ENCODE measurements at places on chromosomes 3 and 15.
A peak's percentile ranks its signal among the peaks of the same experiment; 100 is the strongest.

- no peak for DNase-seq
Observed at GRCh38 chr3:157534725-157535161, 31.5 kb upstream of the VEPH1 start.

GRCh38 chr15:40389824-40390595, 7.5 kb downstream of the KNSTRN start:
- DNase-seq = peak; percentile 29

DNA sequence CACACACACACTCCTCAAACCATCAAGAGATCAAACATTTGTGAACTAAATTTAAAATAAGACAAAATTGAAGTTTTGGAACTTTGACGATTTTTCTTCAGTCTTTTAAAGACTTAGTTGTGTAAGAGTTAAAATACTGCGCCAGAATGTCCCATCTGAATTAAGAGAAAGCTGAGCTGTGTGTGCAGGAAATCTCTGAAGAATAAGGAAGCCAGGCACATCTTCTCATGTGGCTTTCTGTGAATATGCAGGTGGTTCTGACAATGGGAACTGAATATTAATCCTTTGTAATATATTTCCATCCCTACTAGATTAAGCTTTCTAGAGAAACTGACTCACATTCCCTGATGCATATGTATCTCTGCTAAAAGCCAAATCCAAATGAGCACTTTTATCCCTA, 60.1 kb upstream of the ICE2 start:
- no peak for DNase-seq

- DNase-seq = peak; percentile 92
Observed at GRCh38 chr15:75067123-75067830, 43.9 kb downstream of the PPCDC start.

GRCh38 chr15:87477737-87478686, 778.5 kb downstream of the NTRK3 start:
- DNase-seq = peak; percentile 20

DNA sequence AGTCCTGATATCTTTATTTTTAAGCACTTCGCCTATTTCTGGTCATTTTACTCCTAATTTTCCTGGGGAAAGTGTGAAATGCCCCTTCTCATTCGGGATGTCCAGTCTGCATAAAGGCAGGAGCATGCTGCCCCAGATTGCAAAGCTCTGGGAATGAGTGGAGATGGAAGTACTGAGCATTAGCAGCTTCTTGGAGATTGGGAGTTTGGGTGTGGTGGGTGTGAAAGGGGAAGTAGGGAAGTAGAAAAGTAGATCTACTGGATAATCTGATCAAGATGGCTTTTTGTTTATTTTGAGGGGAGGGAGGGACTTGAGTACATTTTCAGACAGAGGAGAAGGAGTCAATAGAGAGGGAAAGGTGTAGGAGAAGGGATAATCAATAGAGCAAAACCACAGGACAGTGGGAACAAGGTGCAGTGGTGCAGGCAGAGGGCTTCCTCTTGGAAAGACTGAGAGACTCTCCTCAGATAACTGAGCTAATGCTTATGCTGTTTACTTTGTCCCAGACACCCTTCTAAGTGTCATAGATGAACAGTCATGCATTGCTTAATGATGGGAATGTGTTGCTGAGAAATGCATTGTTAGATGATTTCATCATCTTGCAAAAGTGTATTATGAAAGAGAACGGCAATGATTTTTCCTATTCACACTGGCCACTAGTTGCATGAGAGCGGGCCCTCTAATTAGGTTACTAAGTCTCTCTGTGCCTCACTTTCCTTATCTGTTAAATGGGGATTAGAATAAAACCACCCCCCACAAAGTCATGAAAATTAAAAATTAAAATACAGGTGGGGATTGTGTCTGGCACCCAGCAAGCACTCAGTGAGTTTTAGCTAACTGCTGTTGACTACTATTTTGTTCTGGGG, 45.5 kb downstream of the PHLDB2 start:
- DNase-seq = peak; percentile 59

- peak; percentile 76 for DNase-seq
Observed at GRCh38 chr15:75947092-75947491, 43.4 kb downstream of the FBXO22 start.

DNA sequence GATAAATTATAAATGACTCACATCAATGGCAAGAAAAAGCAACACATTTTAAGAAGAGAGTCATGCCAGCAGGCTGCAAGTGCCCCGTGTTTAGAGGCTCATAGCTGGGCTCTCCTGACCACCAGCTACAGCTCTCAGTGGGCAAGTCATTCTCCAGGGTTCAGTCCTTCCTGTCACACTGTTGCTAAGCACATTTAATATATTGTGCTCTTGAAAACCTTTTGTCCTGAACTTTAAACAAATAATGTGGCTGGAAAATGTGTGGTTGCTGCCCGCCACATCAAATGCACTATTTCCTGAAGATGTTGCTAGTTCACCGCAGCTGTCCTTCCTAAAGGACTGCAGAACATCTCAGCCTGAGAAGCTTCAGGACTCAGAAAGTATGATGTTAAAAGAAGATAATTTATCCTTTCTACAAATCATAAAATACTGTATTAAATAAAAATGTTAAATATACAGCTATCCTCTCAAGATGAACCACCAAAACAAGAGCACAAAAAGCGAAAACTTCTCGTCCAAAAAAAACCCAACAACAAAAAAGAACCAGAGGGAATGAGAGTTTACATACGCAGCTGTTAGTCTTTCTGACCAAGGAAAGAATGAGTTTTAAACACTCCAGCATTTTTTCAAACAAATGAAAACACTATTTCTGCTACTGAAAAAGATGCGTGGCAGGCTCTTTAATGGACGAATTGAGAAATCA, 951 bp downstream of the TARS3 start:
- DNase-seq = peak; percentile 3

DNA sequence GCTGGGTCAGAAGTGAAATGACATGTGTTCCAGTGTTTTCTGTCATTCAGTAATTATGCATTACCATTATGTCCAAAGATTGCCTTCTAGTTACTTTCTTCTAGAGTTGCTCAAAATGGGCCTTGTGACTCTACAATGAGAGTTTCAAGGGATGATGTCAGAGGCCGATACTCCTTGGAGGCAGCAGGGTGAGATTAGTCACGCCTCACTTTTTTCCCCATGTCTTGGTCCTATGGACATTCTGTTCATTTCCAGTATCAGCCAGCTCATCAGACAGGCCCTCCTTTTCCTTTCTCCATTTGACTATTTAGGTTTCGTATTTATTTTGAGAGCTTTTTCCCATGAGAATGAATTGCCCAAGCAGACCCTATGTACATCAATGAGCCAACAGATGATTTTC, 17.5 kb downstream of the VGLL3 start:
- peak; percentile 27 for DNase-seq

GRCh38 chr15:23069496-23070166, 30.3 kb upstream of the TUBGCP5 start:
- DNase-seq = no peak

GRCh38 chr3:15553749-15554148, 32.2 kb upstream of the COLQ start:
- DNase-seq = no peak

- DNase-seq = no peak
Observed at GRCh38 chr15:58473724-58474123, 41.9 kb downstream of the LIPC start.

GRCh38 chr15:65732698-65733097, 59.4 kb downstream of the DENND4A start:
- peak; percentile 37 for DNase-seq

DNA sequence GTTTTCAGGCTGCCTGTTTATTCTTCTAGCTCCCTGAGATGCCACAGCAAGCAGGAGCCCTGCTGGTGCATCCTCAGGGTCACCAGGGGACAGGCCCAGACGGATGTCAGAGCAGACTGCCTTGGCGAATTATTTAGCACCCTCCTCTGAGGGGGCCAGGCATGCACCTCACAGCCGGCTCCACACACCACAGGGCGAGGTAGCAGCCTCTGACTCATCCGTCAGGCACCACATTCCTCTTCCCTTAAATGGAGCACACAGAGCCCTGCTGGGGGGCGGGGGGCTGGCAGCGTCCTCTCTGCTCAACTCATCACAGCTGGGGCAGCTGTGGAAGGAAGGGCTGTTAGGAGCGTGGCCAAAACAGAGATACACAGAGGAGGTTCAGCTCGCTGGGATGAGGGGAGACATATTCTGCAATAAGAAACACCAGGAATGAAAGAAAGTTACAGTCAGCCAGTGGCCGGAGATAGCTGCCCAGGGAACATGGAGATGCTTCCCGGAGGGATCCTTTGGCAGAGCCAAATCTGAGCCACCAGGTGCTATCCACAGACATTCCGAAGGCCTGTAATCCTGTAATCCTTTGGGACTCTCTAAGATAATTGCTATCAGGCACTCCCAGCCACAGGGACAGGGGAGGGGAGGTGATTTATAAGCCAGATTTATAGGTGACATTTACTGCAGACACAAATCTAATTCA, 13.9 kb upstream of the PRICKLE2 start:
- DNase-seq = no peak

DNA sequence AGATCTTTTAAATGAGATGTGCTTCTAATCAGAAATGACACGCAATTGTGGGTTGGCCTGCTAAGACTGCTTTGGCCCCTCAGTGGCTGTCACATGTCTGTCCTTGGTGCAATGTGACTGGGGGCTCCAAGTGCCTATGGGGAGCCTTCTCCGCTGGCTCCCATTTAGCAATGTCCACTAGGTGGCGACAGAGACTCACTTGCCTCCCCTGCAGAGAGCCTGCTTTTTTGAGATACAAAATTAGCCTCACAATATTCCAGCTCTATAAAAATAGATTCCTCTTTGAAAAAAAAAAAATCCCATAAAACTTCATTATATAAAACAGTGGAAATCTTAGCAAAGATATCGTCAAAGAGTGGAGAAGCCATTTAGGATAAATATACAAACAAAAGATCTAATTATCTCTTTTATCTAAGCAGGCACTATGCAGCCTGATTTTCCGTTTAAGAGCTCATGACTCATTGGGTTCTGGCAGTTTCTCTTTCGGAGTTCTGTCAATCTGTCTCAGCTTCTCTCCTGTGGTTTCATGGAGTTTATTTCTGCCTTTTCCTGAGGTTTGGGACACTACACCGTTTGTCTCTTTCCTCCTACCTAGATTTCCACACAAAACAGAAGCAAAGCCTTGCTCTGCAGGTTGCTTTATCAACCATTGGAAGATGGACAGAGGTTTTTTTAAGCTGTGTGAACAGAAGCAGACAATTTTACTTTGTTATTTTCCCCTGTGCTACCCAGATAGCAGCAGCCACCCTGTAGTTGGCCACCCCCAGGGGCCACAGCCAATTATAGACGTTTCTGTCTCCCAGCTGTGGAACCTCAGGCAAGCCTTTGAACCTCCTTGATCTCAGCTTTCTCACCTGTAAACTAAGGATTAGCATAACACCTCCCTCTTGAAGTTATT, 68.4 kb upstream of the TNFAIP8L3 start:
- peak; percentile 89 for DNase-seq
